ENCODE measurements at places on chromosomes 6 and 20.

DNA sequence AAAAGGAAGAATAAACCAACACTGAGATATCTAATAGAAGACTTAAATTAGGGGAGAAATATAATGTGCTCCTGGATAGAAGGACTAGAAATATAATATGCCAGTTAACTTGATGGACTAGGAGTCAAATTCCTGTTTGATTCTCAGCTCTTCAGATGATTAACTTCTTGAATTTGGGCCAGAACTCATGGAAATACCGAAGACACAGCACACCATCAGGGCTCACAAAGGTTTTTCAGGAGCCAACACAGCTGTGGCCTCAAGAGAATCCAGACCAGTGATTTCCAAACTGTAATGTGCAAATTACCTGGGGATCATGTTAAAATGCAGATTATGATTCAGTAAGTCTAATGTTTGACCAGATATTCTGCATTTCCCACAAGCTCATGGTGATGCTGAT lies 33.8 kb upstream of the LRRC1 start:
- no peak for DNase-seq

DNA sequence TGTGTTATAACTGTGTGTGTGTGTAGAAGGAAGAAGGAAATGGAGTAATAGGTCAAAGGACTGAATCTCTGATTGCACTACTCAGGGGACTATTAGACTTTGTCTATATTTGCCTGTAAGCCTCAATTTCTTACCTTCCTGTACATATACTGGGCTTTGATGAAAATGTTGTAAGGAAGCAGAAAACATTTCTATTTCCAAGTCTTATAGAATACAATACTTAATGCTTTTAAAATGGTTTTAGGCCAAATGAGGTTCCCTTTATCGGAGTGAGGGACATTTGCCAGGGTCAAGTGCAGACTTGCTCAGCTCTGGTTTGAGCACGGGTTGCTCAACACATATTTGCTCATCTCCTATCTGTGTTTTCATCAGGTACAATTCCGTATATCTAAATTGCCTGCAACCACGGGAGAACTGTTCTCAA lies 28.3 kb downstream of the MEP1A start:
- no peak for DNase-seq

- DNase-seq = no peak
Measured at GRCh38 chr6:124982669-124983068, 20.4 kb downstream of the RNF217 start.

DNA sequence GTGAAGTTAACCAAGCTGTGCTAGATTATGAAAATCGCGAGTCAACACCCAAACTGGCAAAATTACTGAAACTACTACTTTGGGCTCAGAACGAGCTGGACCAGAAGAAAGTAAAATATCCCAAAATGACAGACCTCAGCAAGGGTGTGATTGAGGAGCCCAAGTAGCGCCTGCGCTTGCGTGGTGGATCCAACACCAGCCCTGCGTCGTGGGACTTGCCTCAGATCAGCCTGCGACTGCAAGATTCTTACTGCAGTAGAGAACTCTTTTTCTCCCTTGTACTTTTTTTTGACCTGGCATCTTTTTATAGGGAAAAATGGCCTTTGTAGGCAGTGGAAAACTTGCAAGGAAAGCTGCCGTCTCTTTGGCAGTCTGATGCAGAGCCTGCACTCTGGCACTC lies 6.8 kb downstream of the GID8 start:
- no peak for DNase-seq

DNA sequence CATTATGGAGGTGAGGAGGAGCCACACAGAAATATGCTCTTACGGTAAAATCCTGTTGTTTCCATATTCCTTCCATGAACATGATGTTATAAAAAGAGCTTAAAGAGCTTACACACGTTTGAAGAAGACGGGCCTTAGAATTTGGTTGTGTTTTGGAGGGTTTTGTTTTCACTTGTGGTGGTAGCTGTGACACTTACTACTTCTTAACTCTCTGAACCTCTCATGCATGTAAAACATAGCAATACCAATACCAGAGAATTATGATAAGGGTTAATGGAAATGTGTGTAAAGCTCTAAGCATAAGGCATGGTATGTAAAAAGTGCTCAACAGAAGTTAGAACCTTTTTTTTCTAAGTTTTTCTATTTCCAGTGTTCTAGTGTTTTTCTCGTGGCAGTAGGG lies 256.1 kb upstream of the KCNQ5 start:
- DNase-seq = no peak

- DNase-seq = peak; percentile 67
Measured at GRCh38 chr6:158474961-158475343, 84.9 kb upstream of the TMEM181 start.

DNA sequence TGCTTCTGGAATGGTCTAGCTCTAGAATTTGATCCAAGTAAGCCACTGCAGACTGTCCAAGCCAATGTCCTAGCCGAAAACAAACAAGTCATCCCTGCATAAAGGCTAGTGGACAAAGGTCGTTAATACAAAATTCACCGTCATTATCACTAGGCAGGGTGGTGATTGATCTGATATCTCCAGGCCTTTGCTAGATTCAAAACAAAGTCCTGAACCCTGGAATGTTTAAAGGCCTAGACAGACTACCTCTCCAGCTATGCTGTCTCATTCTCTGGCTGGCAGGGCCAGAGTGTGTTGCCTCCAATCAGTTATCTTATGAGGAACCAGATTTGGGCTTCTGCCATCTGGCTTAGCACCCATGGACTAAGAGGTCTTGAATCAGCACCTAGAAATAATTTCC lies 38.3 kb downstream of the MAP7 start:
- DNase-seq = no peak

DNA sequence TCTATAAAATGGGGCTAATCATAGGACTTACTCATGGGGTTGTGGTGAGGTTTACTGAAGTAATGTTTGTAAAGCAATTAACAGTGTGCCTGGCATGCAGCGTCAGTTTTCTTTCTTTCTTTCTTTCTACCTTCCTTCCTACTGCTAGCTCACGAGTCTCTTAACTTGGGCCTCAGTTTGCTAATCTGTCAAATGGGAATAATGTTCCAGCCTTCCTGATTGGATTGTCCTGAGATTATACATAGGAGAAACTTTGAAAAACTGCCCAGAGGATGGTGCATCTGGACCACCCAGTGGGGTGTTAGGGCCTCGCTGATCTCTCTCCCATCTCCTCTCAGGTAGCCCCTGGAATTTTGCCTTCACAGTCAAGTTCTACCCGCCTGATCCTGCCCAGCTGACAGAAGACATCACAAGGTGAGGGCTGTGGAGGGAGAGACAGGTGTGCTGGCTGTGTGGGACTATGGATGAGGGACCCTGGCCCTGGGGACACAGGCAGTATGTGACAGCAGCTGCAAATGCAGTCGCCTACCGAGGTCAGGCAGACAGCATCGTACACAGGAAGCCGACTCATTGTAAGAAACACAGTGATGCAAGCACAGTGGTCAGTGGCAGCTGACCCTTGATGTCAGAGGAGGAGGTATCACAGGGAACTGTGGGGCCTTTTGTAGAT lies 27.5 kb downstream of the EPB41L1 start:
- peak; percentile 12 for DNase-seq

DNA sequence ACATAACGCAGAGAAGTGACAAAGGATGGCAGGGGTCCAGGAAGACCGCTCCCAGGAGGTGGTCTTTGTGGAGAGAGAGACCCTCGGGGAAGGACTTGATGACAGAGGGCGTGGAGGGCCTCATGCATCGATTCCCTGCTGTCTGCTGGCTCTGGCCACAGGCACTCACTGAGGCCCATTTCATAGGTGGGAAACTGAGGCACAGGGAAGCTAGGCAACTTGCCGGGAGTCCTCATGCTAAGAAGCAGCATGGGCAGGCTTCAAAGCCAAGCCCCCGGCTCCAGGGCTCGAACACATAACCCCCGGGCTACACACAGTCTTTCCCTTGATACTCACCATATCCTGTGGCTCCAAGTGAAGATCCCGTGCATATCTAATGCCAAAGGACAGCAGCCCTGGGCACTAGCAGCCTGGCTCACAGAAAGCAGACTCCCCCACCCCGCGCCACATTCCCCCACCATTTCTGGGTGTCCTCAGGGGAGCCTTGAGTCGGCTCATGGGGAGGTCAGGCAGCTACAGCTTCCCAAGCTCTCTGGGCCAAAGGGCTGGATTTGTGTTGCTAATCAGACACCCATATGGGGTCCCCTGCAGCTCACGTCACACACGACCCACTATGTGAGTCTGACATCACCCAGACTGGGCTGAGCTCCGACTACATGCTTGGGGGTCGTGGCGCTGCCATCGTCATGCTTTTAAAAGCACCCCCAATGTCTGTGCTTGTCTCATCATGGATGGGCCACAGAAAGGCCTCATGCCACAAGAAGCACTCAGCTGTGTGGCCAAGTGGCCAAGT lies 130.9 kb upstream of the PMEPA1 start:
- DNase-seq = no peak

- DNase-seq = peak; percentile 85
Measured at GRCh38 chr20:24837781-24838450, 111.2 kb upstream of the CST7 start.

DNA sequence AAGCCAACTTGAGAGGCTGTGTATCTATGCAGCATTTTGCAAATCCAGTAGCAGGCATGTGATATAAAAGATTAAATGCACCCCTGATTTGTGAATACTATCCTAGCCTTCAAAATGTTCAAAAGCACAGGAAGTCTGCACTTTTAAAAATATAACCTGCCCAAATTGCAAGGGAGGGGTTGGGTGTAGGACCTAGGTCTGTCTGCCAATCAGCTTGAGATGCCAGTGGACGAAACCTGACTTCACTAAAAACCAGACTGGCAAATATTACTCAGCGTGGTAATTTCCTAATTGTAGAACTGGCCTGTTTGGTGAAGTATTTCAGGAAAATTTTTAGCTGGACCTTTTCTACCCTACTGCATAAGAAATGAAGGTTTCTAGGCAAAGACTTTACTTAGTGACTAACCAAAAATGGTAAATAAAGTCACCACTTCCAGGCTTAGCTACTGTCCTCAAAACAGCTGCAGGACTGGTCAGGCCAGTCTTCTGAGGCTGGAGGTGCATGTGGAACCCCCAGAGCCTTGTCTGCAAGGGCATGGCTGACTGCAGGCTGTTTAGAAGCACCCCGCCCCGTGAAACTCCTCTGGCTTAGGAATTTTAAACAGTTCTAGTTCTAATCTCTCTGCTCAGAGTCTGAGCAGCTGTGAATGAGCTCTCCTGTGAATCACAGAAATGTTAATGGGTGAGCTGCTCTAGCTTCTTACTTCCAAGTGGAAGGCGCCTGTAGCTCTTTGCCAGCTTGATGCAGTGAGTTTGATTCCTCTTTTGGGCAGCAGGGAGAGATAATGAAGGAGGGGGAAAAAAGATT lies 104.4 kb upstream of the ESR1 start:
- no peak for DNase-seq

- peak; percentile 22 for DNase-seq
Measured at GRCh38 chr6:119361209-119361608, 11.6 kb upstream of the MAN1A1 start.

DNA sequence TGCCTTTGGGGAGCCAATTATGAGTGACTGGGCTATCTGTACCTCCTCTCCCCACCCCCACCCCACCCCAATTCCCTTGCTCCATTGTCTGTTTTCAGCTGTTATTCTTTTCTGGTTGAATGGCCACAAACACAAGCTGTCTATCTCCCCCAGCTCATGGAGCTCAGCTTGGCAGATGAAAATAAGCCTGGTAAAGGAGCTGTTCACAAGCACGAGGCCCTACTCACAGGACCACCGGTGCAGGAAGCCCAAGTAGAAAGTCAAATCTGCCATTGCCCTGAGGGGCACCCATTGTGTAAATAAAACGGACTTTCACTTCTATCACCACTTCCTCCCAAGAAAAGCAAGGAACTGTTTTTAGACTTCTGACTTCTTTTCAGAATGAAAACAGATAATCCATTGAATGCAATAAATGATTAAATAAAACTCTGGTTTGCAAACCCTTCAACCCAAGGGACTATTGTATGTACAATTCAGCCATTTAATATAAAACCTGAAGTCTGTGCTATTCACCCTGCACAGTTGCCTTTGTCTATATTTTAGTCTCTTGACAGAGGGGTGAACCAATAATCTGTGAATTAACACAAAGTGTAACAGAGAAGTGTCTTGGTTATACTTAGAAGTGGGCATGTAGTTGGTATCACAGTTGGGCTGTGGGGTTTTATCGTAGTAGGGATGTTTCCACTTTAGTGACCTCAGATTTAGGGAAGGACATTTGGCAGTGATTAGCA lies 27.7 kb downstream of the RIPOR2 start:
- no peak for DNase-seq

DNA sequence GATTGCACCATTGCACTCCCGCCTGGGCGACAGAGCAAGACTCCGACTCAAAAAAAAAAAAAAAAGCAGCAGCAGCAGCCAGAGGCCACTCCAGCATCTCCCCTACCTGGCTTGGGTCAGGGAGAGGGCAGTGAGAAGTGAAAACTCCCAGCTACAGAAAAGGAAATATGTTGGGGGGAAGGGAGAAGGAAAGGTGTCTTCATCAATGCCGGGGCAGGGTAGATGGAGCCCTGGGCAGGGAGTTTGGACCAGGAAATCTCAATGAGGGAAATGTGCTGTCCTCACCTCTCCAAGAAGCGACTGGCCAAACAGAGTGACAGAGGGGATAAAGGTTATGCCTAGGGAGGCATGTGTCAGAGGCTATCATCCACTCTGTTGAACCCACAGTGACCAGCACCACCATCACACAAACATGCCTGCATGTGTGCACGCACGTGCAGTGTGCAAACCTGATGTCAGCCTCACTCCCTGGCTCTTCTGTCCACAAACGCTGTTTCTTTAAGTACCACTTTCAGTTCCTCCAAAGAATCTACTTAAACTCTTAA lies 887 bp upstream of the AIF1 start:
- no peak for DNase-seq

DNA sequence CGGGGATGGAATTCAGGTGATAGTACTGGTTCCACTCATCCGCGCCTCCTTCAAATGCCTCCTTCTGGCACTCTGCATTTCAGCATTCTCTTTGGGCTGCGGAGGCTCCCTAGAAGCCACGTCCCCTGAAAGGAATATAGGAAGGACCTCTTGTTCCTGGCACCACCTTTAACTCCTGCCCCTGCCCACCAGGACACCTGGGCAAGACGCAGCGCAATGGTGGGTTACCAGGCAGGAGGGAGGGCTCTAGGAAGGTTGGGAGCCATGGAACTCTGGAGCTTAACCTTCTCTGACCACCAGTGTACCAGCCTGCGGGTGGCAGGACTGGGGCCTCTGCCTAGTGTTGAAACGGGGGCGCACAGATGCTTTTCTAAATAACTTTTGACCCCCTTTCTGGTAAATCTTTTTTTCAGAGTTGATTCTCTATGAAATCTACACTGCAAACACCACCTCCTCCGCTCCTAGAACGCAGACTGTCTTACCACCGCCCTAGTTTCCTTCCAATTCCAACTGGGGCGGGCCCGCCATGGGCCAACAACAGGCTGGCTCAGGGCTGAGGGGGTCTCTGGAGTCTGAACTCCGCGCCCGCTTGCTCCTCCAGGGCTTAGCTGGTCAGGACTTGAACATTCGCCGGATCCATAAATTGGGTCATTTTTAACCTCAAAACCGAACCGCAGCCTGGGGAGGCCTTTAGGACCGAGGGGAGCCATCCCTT lies 871 bp upstream of the SYNDIG1 start:
- DNase-seq = no peak

Data from fibroblast of skin of right biceps (primary cell).